NCI-H146 (cell line): ENCODE measurements at places on chromosomes 7 and 10.

GRCh38 chr10:102605712-102606111 lies 38.6 kb upstream of the TRIM8 start:
- DNase-seq: no peak

DNA sequence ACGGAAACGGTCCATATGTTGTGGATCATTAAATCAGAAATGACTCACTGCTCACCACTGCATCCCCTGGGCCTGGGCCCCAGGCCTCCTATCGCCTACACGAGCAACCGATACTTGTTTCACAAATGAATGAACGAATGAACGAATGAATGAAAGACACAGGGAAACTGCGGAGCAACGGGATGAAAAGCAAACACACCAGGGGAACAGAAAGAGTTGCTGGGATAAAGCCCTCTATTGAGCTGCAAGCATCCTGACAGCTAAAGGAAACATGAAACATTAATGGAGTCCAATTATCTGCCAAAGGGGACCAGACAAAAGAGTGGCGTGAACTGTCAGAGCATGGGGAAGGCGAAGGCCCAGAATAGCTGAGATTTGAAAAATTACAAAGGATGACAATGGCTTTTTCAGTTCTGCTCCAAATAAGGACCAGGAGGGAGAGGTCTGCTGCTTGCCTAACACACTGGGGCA lies 92.1 kb downstream of the GRB10 start:
- peak; percentile 75 for DNase-seq

DNA sequence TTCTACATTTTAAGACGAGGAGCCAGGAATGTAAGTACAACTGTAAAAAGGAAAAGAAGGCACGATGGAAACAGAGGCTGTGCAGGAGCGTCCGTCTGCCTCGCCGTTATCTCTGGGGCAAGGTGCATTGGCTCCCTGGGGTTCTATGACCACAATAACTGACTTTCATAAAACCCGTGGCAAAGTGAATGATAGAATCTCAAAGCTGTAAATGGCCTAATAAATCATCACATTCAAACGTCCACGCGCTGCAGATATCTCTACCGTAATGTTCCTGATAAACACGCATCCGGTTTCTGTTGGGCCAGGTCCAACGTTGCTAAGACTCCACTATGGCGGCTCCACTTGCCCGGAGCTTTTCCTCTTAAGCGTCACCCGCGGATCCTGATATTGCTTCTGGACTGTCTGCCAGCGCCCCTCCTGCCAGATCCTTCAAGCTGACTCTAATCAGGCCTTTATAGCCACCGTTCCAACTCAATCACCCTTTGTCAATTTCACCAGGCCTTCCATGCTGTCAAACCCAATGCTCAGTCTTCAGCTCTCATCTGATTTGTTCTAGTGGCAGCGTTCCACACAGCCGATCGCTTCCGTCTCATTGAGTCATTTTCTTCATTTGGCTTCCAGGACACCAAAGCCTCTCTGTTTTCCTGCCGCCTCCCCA lies 265.6 kb upstream of the FOXK1 start:
- DNase-seq: peak; percentile 81

- DNase-seq: no peak
Measured at GRCh38 chr7:159121068-159121467, 23.6 kb downstream of the VIPR2 start.

DNA sequence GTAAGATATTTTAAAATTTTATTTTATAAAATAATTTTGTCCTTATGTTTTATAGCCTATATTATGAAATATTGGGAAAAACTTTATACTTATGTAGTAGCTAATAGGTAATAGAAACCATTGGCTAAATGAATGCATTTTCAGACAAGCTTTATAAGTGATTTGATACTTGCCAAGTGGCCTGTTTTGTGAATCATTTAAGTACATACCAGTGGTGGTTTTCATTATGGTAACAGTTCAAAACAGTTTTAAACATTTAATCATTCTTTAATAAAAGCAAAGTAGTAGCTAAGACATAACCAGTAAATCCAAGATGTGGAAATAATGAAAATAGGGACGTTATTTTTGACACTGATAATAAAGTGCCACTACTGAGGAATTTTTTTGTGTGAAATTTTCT lies 182.2 kb downstream of the PHF14 start:
- no peak for DNase-seq

- DNase-seq: no peak
Measured at GRCh38 chr7:11175371-11175770, 201.7 kb downstream of the PHF14 start.

- DNase-seq: no peak
Measured at GRCh38 chr10:126551202-126551601, 119.3 kb downstream of the C10orf90 start.

DNA sequence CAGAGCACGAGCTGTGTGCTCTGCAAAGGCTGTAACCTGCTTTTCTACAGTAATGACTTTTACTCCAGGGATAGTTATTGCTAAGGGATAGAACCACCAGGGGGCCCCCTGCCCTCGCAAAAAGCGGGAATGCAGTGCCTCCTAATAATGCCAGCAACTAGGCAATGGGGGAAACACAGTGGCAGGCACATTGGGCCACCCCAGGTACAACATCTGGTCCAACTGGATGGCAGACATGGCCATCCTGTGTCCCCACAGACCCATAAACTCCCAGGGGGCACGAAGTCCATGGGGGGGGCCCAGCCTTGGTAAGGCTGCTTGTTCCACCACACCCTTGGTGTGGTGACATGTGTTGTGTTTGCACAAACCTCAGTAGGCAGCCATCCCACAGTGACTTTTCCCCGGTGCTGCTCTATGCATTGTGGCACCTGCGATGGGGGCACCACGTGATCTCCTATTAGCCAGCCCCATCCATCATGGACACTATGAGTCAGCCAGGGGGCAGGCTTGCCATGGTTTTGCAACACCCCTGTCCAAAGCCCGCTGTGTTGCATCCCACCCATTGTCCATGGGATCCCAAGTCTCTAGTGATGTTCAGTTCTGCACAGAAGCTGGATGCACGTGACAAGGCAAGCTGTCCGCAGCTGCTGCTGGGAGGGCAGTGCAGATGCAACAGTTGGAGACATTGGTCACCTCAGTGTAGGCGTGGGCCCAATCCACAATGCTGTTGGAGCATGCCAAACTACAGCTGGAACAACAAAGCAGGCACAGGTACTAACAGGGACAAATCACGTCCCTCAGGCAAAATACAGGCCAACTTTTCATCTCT lies 84.0 kb downstream of the ANLN start:
- DNase-seq: peak; percentile 76

DNA sequence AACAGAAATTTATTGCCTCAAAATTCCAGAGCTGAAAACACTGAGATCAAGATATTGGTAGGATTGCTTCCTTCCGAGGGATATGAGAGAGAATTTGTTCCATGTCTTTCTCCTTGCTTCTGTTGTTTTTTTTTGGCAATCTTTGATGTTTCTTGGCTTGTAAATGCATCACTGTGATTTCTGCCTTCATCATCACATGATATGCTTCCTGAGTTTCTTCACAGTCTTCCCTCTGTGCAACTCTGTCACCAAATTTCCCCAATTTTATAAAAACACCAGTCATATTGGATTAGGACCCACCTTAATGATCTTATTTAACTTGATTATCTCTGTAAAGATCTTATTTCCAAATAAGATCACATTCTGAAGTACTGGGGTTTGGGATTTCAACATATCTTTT lies 14.7 kb downstream of the TMEM236 start:
- DNase-seq: no peak

- no peak for DNase-seq
Measured at GRCh38 chr7:3969286-3969685, 668.2 kb downstream of the SDK1 start.

DNA sequence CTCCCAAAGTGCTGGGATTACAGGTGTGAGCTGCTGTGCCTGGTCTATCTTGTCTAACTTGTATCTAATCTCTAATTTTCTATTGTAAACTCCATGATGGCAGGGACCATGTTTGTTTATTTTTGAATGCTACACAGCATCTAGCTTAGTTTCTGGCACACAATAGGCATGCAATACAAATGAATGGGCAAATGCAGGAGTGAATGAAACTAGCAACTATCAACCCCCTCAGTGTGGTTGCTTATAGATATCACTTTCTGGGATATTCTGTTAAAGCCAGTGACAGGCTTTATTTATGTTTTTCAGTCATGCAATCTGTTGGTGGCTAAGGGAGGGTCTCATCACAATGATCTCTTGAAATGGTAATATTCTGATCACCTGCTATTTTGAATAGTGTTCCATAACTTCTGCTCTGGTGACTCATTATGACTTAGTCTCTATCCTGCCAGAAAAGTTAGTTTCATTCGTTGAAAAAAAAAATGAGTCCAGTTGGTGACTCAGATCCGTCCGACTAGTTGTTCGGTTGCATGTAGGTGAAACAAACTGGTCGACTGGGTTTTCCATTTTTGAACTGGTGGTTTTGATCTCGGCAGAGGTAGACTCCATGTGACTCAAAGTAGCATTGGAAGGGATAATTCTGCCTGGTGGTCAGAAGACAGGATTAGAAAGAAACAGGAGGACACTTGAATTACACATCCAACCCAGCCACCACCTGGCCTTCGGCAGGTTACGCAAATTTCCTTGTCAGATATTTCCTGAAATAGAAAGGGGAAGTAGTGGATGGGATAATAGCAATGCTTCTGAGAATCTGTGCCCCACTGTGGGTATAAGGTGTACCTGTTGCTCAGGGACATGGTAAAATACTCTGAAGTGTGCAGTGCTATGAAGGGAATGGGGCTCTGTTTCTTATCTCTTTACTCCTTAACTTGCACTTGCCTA lies 76.8 kb downstream of the GATA3 start:
- no peak for DNase-seq

GRCh38 chr10:112304267-112304859 lies 21.2 kb downstream of the TECTB start:
- DNase-seq: no peak

DNA sequence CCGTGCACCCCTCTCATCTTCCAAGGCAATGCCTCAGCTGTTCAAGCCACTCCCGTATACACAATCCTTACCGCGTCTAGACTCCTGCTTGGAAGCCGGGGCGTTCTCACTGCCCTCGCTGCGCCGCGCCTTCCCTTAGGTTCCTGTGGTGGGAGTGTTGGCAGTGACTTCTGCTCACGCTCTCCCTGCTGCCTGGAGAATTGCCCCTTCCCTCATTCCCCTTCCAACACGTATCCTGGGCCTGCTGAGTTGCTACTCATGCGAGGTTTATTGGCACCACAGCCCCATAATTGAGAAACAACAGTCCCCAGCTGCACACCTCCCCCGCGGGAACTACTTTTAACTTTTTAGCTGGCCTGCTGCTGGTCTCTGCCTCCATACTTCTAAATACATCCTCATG lies 31.9 kb downstream of the RBM17 start:
- DNase-seq: no peak

DNA sequence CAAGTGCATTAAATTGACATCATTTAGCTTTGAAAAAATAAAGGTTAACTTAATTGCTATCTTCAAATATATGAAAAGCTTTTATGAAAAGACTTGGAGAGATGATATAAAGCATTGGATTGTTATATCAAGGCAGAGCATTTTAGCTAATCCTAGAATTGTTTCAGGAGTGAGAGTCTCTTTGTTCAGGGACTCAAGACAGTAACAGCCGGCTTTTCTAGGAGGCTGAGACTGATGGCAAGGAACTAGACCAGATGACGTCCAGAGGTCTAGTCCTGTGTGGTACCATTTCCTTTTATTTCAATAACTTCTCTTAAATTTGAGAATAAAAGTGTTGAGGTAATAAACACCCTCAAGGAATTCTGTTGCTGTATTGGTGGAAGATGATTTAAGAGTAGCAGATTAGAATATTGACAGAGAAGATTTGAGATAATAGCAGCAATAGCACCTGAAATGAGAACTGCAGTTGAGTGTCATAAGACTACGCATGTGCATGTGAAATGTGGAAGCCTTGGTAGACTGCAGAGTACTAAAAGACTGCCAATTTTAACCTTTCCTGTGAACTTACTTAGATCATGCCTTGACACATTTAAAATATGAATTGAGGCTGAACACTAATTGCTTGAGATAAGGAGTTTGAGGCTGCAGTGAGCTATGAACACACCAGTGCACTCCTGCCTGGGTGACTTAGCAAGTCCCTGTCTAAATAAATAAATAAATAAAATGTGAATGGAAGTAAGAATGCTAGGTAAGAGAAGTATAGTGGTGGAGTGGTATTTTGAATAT lies 79.6 kb downstream of the ZNRF2 start:
- no peak for DNase-seq

GRCh38 chr10:126917975-126918908 lies 13.0 kb downstream of the DOCK1 start:
- DNase-seq: no peak

GRCh38 chr10:125016611-125017202 lies 74.8 kb downstream of the ZRANB1 start:
- DNase-seq: no peak

DNA sequence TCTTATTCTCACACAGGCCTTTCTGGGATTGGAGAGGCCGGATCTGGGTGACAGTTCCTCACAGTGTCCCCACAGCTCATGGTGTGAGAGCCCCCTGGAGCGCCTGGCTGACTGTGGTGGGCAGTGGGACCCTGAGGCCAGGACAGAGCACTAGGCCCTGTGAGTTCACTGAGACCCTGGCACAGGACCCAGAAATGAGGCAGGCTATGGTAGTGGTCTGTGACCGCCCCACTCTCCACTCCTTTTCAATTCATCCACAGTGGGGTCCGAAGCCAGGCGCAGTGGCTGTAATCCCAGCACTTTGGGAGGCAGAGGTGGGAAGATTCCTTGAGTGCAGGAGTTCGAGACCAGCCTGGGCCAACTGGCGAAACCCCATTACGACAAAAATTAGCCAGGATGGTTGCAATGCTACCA lies 95.9 kb upstream of the TNRC18 start:
- DNase-seq: no peak

GRCh38 chr7:8208816-8209215 lies 53.2 kb downstream of the ICA1 start:
- DNase-seq: no peak

DNA sequence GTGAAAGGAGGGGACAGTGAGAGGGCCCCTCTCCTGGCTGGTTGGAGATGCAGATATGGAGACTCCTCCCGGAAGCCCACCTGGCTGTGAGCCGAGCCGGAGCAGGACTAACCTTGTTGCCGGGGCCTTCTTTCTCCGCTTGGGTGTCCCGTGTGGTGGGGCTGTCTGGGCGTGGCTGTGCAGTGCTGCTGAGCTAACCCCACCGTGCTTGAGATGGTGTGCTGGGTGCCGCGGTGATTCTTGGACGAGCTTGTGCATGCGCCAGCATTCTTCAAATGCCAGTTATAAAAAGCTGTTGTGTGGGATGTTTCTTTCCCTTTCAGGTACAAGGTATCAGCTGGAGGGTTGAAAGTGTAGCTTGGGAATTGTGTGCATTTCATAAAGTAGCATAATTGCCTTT lies 48.8 kb downstream of the DAGLB start:
- DNase-seq: no peak

- no peak for DNase-seq
Measured at GRCh38 chr7:134696261-134696660, 49.6 kb downstream of the BPGM start.

DNA sequence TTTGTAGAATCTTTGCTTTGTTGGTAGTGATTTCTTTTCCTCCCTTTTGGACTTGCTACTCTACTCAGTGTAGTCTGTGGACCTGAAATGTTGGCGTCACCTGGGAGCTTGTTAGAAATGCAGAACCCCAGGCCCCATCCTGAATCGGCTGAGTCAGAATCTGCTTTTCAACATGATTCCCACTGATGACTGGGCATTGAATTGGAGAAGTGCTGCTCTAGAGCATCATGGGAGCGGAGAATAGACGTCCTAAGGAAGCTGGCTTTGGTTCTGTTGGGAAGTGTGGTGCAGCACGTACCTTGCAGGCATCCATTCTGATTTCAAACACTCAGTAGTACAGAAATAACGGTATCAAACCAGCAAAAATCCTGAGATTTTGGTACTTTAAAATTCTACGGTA lies 54.7 kb downstream of the RBM33 start:
- DNase-seq: no peak
